ENCODE measurements at places on chromosomes 11 and 22.
A peak's percentile ranks its signal among the peaks of the same experiment; 100 is the strongest.

GRCh38 chr11:19808076-19808911 lies 95.7 kb downstream of the NAV2 start:
- no peak for DNase-seq

DNA sequence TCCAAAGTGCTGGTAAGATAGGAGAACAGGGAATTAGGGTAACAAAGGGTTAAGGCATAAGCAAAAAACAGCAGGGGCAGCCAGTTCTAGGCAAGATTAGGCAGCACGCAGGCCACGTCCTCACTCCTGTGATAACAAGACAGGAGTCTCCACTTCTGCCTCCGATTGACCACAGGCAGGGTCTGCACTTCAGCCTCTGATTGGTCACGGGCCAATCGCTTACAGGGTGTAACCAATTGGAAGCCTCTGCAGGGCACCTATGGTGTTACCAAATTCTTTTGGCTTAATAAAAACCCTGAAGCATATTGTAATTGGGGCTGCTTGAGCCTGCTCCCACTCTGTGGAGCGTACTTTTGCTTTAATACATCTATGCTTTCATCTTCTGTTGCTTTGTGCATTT lies 12.2 kb upstream of the GSTP1 start:
- DNase-seq, result no peak

DNA sequence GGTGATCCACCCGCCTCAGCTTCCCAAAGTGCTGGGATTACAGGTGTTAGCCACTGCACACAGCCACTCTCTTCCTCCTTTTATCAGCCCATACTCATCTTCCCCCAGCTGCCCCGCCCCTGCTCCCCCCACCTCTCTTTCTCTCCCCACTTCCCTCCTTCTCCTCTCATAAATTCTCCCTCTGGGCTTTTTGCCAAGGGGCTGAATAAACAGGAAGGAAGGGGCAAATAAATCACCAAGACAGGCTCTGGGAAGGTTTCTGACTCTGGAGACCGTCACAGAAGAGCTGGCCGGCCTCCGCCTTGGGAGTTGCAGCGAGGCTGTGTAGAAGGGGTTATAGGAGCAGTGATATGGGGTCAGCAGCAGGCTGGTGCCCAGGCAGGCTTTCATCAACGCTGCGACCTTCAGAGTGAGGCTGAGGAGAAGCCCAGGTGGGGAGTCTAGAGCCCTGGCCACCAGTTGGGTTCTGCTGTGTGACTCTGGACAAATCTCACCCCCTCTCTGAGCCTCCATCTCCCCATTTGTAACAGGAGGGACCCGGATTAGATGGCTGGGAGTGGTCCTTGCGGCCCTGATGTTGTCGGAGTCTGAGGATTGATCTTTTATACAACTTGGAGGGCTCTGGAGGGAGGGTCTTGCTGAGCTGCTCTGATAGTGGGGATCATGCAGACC lies 62.6 kb upstream of the RASD2 start:
- no peak for DNase-seq

- no peak for DNase-seq
Measured at GRCh38 chr11:60871378-60872061, 4.2 kb downstream of the ZP1 start.

DNA sequence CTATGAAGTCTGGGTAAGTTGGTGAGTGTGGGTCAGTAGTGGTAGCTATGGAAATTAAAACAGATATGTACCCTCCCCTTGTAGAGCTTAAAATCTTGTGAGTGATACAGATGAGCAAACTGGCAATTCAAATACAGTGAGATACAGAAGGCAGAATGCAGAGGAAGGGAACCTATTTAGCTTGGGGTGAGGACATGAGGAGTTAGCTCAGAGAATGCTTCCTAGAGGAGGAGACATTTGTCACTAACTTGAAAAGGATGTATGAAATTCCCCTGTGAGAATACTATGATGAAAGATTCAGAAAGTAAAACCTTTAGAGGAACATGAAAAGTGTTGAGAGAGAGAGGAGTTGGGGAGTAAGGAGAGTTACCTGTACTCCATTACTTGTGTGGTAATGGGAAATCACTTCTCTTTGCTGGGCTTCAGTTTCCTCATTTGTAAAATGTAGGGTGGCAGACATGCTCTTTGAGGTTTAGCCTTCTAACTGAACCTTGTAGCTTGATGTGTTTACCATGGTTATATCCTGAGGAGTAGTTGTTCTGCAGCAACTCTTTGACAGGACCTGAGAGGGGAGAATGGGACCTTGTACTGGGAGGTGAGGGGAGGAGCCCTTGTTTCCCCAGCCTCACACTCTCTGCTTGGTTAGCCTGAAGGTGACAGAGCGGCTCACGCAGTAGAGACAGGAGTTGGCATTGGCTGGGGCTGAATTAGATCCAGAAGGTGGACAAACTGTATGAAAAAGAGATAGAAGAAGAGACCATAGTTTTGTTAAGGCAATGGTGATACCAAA lies 17.9 kb downstream of the SWAP70 start:
- DNase-seq, result no peak

DNA sequence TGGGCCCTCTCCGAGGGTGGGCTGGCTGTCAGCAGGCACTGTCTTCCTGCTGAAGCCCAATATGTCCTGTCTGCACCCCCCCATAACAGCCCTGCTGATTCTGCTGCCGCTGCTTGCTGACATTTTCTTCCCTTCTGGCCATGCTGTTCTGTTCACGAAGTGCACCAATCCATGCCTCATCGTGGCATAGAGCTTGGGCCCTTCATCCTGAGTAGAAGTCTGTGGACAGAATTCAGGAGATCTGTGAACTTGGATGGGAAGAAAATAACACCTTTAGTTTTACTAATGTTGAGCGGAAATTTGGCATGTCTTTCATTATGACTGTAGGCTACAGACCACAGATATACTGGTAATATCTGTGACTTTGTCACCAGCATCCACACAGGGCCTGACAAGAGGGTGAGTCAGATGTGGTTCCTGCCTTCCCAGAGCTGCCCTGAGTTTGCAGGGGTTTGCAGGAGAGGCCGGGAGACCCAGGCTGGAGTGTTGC lies 14.1 kb upstream of the KIAA0930 start:
- DNase-seq, result no peak

DNA sequence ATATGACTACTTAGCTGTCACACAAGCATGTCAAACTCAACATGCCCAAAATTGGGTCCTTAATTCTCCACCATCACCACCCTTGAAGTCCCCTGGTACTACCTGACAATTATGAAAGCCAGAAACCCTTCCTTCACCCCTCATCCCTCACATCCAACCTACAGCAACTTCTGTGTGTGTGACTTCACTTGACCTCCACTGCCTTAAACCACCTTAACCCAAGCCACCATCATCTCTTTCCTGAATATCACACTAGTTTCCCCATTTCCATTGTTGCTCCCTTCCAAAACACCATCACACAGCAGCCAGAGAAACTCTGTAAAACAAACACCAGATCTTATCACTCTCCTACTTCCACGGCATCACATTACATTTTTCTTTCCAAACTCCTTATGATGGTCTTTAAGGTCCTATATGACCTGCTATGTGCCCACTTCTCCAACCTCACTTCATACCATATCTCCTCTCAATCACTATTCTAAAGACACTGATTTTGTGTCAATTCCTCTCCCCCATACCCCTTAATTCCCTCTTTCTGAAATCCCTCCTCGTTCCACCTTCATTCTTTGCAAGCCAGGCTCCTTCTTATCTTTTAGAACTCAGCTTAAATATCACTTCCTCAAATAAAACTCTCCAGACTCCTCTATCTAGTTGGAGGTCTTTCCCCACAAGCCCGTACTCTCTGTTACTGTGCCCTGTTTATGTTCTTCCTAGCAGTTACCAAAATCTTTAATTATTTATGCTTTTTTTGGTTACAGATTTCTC lies 124.9 kb downstream of the RBFOX2 start:
- no peak for DNase-seq

- DNase-seq, result no peak
Measured at GRCh38 chr22:47082505-47082904, 320.1 kb downstream of the TBC1D22A start.

GRCh38 chr11:42201603-42202148 lies 742.2 kb upstream of the LRRC4C start:
- no peak for DNase-seq

DNA sequence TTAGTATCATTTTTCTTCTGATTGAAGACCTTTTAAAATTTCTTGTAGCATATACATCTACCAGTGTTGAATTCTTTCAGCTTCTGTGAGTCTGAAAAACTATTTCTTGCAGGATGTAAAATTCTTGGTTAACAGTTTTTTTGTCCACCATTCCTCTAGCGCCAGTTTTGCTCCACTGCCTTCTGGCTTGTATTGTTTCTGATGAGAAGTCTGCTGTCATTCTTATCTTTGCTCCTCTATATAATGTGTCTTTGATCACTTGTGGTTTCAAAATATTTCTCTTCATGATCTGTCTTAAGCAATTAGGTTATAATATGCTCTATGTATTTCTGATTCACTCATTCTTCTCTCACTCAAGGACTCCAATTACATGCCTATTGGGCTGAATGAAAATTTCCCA lies 152.3 kb downstream of the INSC start:
- no peak for DNase-seq

GRCh38 chr22:23922921-23923320 lies 28.7 kb downstream of the MIF start:
- no peak for DNase-seq

GRCh38 chr22:49532869-49533802 lies 294.5 kb downstream of the BRD1 start:
- no peak for DNase-seq

- peak; percentile 63 for DNase-seq
Measured at GRCh38 chr11:65625628-65626342, 10.2 kb downstream of the PCNX3 start.

GRCh38 chr11:29844701-29845379 lies 172.0 kb downstream of the KCNA4 start:
- DNase-seq, result no peak

DNA sequence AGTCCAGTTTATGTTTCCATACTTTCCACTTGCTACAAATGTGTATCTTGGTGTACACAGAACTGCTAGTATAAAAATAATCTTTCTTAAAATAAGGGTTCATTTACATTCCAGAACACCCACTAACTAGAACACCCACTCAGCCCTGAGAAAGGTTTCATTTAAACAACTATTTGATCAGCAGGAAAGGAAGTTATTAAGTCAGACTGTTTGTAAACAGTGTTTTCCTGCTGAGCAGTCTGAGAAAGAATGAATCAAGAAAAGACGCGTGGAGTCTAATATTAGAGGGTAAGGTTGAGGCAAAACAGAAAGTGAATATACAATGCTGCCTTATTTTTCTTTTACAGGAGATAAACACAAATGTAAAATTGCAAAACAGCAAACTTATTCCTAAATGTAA lies 32.7 kb downstream of the NARS2 start:
- DNase-seq, result no peak

DNA sequence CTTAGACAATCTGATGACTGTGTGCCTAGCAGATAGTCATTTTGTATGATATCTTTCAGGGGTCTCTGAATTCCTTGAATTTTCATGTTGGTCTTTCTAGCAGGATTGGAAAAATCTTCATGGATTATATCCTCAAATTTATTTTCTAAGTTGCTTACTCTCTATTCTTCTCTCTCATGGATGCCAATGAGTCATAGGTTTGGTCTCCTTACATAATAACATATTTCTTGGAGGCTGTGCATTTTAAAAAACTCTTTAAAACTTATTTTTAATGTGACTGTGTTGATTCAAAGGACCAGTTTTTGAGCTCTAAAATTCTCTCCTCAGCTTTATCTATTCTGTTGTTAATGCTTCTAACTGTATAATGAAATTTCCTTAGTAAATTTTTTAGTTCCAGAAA lies 198.7 kb downstream of the AASDHPPT start:
- no peak for DNase-seq

DNA sequence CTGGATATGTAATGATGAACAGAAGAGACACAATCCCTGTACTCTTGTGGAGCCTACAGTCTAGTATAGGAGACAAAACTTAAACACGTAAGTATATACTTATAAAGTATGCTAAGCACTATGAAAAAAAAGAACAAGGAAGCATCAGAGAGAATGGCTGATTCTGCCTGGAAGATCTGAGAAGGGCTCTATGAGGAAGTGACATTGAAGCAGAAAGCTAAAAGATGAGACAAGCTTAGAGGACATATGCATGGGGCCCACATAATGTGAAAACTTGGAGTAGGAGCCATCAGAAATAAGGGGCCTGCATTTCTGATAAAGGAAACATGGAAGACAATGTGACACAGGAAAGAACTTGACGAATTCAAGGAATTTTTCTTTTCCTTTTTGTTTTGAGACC lies 16.6 kb downstream of the SAA1 start:
- DNase-seq, result no peak

DNA sequence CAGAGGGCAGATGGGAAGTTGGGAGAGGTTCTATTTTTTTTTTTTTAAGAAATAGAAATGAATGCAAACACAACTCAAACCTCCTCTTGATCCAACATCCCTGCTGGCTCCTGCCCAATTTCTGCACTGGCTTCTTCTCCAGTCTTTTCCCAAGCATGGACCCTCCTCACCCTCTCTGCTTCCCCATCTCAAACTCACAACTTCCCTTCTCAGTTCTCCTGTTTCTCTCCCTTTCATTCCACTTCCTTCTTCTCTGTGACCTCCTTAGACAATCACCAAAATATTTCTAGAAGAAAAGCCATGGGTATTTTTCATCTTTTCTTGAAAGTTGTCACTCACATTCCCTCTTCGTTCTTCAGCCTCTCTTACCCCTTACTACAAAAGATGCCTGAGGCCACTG lies 85.2 kb upstream of the VPREB1 start:
- DNase-seq, result no peak

GRCh38 chr11:67613960-67614715 lies 7.4 kb downstream of the NDUFV1 start:
- no peak for DNase-seq

DNA sequence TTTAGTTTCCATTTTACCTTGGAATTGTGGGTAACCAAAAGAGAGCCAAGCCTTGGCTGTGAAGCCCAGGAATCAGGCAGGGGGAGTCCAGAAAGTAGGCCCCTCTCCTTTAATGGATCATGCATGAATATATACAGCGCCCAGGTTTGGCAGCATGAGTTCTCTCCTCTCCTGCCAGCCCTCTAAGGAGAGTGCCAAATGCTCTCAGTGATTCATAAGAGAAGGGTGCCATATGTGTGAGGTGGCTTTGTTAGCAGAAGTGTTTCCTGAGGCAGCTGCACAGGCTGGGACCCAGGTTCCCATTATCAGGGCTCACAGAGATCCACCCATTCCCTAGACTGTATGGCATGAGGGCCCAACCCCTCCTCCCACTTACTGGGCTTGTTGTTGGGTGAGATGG lies 52.3 kb upstream of the SCUBE2 start:
- DNase-seq, result peak; percentile 27

DNA sequence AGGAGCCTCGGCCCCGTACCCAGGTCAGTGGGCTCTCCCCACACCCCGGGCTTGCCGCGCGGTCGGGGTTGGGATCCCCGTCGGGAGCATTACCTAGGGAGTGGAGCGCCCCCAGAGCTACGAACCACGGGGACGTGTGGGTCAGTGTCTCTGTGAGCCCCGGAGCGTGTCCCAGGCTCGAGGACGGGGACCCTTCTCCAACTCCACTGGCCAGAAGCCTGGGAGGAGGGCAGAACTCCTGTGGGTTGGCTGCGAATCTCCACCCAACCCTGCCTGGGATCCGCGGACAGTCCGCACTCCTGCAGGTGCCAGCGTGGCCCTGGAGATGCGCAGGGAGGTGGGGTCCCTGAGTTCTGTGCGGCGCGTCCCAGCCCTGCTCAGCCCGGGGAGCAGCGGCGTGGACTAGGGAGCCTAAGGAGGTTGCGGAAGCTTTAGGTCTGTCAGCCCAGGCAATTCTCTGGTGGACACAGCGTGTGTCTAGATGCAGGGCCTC lies 346 bp downstream of the PPFIBP2 start:
- DNase-seq, result peak; percentile 62

GRCh38 chr22:24407884-24408283 lies 19.5 kb upstream of the ADORA2A start:
- DNase-seq, result no peak

GRCh38 chr11:1223346-1224110 lies 662 bp downstream of the MUC5B start:
- no peak for DNase-seq

Measured in hippocampal formation (tissue), 2 donors.